Astrocyte of the spinal cord (primary cell): ENCODE measurements at places on chromosomes 7 and 10.
A peak's percentile ranks its signal among the peaks of the same experiment; 100 is the strongest.

DNA sequence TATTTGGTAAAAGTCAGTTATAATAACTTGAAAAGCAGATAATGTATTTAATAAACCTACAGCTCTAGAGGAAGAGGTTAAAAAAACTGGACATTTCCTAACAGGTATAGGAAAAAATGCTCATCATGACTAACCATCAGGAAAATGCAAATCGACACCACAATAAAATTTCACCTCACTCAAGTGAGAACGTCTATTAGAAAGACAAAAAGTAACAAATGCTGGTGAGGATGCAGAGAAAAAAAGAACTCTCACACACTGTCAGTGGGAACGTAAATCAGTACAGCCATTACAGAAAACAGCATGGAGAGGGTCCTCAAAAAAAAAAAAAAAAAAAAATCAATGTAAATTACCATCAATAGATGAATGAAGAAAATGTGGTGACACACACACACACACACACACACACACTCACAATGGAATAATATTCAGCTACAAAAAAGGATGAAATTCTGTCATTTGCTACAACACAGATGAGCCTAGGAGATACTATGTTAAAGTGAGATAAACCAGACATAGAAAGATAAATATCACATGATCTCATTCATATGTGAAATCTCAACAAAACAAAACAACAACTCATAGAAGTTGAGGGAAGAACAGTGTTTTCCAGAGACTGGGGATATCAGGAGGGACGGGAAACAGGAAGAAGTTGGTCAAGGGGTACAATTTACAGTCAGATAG lies 20.1 kb downstream of the EPC1 start:
- DNase-seq, result no peak

DNA sequence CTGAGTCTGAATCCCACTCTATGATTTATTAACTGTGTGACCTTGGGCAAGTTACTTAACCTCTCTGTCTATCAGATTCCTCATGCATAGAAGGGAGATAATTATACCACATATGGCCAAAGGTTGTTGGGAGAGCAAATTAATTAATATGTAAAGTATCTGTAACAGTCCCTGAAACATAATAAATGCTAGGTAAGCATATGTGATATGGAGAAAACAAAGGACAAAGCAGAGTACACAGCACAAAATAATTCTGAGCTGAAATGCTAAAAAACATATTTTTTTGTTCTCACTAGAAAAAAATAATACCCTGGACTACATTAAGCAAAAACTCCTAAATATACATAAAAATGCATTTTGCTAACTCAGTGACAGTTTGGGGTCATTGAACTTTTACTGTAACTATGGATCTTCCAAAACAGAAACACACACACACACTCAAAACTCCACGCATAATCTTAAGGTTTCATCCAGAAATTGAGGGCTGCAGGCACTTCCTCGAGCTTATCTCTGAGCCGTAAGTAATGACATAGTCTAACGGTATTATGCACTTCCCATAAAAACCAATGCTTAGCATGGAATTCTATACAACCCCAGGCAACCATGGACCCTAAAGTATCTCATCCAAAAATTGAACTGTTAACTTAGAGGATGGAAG lies 201.7 kb upstream of the PTN start:
- no peak for DNase-seq

GRCh38 chr7:2272031-2272430 lies 30.0 kb downstream of the NUDT1 start:
- DNase-seq, result peak; percentile 10

- DNase-seq, result no peak
Observed at GRCh38 chr10:101558204-101558603, 29.9 kb downstream of the POLL start.

GRCh38 chr7:98206451-98207330 lies 4.5 kb upstream of the BHLHA15 start:
- no peak for DNase-seq

DNA sequence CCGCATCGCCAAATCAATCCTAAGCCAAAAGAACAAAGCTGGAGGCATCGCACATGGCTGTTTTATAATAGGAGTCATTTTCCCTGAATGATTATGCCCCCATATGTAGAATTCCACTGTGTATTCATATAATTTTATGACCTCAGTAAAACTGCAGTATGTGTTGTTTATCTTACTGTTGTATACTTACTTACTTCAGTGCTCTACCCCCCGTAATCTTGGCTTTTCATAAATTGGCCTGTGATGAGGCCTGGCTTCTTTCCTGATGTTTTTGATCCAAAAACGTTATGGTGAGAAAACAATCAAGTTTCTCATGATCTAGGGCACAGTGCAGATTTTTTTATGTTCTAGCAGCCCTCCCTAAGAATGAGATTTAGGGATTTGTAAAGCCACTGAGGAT lies 306.4 kb upstream of the FZD1 start:
- no peak for DNase-seq

DNA sequence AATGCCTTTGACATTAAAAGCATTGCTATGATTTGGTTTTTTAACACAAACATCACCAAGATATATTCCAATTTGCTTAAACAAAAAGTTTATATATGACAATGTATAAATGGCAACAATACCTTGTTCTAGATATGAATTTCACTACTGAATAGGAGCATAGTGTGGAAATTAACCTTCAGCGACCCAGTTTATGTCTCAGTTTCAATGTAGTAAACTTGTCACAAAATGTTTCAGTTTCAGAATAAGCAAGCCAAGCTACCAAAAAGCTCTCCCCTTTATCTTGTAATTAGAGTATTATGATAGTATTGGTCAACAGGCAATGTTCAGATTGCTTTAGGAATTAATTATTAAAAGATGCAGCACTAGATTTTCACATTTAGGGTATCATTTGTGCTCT lies 99.6 kb upstream of the PCDH15 start:
- DNase-seq, result no peak

DNA sequence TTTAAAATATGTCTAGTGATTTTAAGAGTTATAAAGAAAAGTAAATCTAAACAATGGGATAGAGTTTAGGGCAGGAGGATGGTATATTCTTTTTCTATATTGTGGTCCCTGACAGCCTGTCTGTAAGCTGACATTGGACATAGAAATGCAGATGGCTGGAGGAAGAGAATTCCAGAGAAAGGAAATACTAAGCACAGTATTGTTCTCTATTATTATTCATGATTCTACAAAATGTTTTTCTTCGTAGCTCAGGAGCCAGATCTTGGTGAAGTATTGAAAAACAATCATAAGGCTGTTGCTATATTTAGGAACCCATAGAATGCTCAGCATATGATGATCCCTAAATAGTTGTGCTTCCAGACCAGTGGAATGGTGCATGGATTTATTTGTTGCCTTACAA lies 117.0 kb upstream of the FAM3C start:
- no peak for DNase-seq

DNA sequence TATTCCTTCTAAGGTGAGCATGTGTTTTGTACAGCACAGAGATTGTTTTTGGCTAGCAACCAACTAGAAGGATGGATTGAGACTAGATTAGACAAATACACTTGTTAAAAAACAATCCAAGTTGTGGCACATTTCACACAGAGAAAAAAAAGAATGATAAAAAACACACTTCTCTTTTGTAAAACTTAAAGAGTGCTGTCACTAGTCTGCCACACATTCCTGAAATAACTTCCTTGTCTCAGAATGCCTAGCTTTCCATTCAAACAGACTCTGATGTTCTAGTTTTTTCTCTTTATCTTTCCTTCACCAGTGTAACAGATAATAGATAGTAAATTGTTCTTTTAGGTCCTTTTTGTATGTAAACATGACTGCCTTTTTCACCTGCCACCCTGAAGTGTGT lies 11.4 kb downstream of the DLD start:
- DNase-seq, result no peak

GRCh38 chr7:73742753-73743641 lies 4.4 kb upstream of the ABHD11 start:
- peak; percentile 20 for DNase-seq

GRCh38 chr10:3723766-3724165 lies 61.2 kb downstream of the KLF6 start:
- no peak for DNase-seq

DNA sequence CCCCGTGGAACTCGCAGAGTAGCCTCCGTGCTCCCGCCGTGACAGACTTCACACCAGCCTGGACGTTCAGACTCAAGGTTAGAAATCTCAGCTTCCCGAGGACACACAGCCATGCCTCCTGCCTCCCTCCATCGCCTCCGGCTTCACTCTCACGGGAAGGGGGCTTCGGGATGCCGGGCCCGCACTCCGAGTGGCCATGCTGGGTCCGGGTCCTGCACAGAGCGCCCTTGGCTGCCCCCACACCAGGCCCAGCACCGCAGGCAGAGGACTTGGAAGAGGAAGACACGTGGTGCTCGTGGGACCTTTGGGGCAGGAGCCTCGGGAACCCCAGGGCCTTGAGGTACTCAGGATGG lies 89.8 kb downstream of the PDGFA start:
- no peak for DNase-seq
